Activated naive CD4-positive, alpha-beta T cell treated with anti-CD3 and anti-CD28 coated beads, Interleukin-2, amount 50 U/mL, for 72 hours (primary cell): ENCODE measurements at places on chromosomes 5 and 9. TPM values are rescaled to one million over a fixed set of nuclear protein-coding genes. Genes with fewer than 3 reads are reported as not detected.

The OR13C9 gene
- total RNA-seq: not detected

GRCh38 chr9:89274838-89275237 is 36.2 kb upstream of the CKS2 start:
- DNase-seq: no peak

The SERF1A gene
- total RNA-seq: 4.9 TPM

DNA sequence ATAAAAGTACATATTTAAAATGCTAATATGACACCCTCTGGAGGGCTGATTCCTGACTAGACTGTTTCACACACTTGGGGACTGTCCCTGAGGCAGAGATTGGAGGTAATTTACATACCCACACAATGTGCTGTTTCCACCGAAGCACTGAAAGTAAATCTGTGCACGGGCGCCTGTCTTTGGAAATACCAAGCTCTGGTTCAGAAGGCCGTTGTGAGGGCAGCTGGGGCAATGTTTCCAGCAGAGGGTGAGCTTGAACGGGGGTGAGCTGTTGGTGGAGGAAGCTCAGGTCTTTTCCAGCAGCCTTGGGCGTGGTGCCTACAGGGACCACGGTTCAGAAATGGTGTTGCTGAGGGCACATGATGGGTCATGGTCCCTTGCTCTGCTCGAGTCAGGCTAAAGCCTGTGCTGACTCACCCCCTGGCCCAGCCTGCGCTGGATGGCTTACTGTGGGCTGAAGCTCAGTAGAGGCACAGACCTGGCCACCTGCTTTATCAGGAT is 25.8 kb upstream of the HMCN2 start:
- peak; percentile 66 for DNase-seq

- DNase-seq: no peak
Measured at GRCh38 chr5:16076657-16077056, 102.9 kb downstream of the MARCHF11 start.

DNA sequence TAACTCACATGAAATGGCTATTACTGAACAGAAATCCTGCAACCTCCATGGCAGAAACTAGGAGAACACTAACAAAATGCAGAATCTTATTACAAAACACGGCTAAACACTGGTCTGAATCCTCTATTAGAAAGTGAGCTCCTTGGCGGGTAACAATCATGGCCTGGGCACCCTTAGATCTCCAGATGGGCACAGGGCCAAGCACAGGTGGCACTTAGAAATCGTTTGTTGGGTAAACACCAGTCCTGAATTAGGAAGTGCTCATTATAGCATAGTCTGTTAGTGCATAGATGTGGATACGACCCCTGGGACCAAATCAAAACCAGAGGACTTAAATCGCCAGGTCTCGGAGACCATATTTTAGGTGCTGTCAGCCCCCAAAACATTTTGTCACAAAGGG is 14.4 kb downstream of the VDAC1 start:
- DNase-seq: no peak

- DNase-seq: no peak
Measured at GRCh38 chr5:98042961-98043360, 730.5 kb upstream of the RGMB start.

- no peak for DNase-seq
Measured at GRCh38 chr9:72773570-72773969, 179.3 kb downstream of the ALDH1A1 start.

GRCh38 chr9:97954550-97954989 is 16.6 kb upstream of the HEMGN start:
- DNase-seq: peak; percentile 46

- DNase-seq: no peak
Measured at GRCh38 chr5:138366632-138367382, 14.3 kb downstream of the KDM3B start.

- DNase-seq: no peak
Measured at GRCh38 chr5:39396843-39397242, 27.9 kb downstream of the DAB2 start.

The SOX30 gene
- 0.14 TPM for total RNA-seq

The PCDHA12 gene
- not detected for total RNA-seq

The EXOC3 gene
- 101 TPM for total RNA-seq

DNA sequence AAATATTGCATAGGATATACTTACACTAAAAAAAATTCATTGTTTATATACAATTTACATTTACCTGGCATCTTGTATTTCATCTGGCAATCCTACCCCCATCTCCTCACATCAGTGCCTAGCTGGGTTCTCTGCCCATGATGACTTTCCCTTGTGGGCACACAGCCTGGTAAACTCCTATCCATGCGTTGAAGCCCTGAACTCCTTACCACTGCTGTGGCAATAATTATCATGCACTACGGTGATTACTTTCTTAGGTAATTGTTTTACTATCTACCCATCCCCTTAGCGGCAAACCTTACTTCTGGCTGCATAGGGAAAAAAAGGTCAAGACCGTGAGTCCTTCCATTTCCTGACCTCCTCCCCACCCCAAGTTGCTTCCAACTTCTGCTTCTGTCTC is 63.6 kb upstream of the DAB2IP start:
- DNase-seq: no peak

The ITK gene
- total RNA-seq: 203 TPM

GRCh38 chr9:110048976-110049698 is 158.8 kb downstream of the C9orf152 start:
- peak; percentile 55 for DNase-seq

GRCh38 chr5:166377756-166378155 is 1913.7 kb upstream of the WWC1 start:
- DNase-seq: no peak

The MZB1 gene
- total RNA-seq: 24.1 TPM

DNA sequence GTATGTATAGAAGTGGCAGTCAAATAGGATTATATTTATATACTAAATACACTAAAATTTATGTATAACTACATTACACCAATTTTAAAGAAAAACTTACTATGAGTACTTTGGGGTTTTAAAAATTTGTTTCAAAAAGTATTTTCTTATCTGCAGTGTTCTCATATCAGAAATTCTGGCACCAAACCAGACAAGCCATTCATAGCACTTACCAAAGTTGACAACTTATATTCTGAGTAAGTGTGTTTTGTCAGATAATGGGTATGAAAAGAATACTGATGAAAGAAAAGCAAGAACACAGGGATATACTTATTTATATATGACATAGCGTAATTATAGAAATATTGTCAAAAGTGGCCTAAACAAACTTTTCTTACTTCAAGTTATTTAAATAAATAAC is 67.5 kb downstream of the SPEF2 start:
- DNase-seq: no peak
